ENCODE measurements at places on chromosomes 11 and 22. TPM values are rescaled to one million over a fixed set of nuclear protein-coding genes. Genes with fewer than 3 reads are reported as not detected.

The SH3BP1 gene
- 2.9 TPM for total RNA-seq

GRCh38 chr22:39999144-39999757, 4.5 kb downstream of the FAM83F start:
- H3K27ac ChIP-seq = no peak overlapping the region
- H3K36me3 ChIP-seq = no peaks in the 10 kb centered on the region

The OR5B2 gene
- total RNA-seq = not detected

DNA sequence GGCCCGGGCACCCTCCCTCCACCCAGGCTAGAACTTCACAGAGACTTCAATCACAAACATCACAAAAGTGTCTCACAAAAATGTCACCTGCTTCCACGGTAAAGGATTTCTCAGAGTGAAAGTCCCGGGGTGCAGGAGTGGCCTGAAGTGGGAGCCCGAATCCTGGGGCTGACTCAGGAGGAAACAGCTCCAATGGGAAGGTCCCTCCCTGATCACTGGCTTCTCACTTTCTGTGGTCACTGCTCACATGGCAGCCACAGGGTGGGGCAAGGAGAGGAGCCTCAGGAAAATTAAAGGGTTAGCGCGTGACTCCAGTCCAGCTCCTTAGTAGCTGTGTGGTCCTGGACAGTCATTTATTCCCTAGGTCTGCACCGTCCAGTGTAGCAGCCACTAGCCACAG, 564.5 kb upstream of the B3GAT1 start:
- no peak overlapping the region for H3K27ac ChIP-seq
- H3K27me3 ChIP-seq = peaks cover 55% of the 10 kb centered on the region
- ATAC-seq = no peak

The KIAA1671 gene
- total RNA-seq = 33.0 TPM

- ATAC-seq = no peak
- H3K27me3 ChIP-seq = no peaks in the 10 kb centered on the region
- H3K27ac ChIP-seq = no peak overlapping the region
- no peak overlapping the region for H3K4me3 ChIP-seq
- no peaks in the 10 kb centered on the region for H3K36me3 ChIP-seq
- no peaks in the 10 kb centered on the region for H3K4me1 ChIP-seq
Measured at GRCh38 chr11:5575152-5575551, 5.5 kb upstream of the OR52B6 start.

DNA sequence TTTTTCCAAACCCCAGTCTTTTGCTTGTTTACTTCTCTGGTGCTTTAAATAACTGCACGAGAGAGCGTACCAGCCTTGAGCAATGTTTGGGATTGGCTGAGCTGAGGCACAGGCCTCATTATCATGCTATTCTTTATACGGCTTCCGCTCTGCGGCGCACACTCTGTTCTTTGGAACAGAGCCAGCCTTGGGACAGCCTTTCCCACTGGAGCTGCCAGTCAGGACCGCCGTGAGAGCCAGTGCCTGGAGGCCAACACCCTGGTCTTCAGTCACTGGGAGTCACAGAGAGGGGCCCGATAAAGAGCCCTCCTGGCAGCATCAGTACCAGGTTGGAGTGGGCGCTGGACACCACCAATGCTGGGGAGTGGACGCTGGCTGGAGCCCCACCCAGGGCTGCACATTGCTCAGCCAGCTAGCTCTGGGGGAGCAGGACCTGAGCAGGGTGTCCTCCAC, 125.6 kb downstream of the BCR start:
- peak overlapping the region; percentile 86 for H3K27ac ChIP-seq
- H3K4me3 ChIP-seq = no peak overlapping the region
- H3K4me1 ChIP-seq = no peaks in the 10 kb centered on the region
- peaks cover 28% of the 10 kb centered on the region for H3K36me3 ChIP-seq
- peak; percentile 89 for ATAC-seq

GRCh38 chr11:15641271-15642045, 526.7 kb downstream of the INSC start:
- no peak overlapping the region for H3K27ac ChIP-seq
- ATAC-seq = no peak
- no peaks in the 10 kb centered on the region for H3K27me3 ChIP-seq
- no peaks in the 10 kb centered on the region for H3K36me3 ChIP-seq
- no peaks in the 10 kb centered on the region for H3K4me1 ChIP-seq

GRCh38 chr11:35101223-35101622, 37.7 kb upstream of the CD44 start:
- no peaks in the 10 kb centered on the region for H3K36me3 ChIP-seq
- no peak overlapping the region for H3K4me3 ChIP-seq
- no peak for ATAC-seq
- peaks cover 18% of the 10 kb centered on the region for H3K4me1 ChIP-seq
- H3K27me3 ChIP-seq = no peaks in the 10 kb centered on the region
- H3K27ac ChIP-seq = no peak overlapping the region

DNA sequence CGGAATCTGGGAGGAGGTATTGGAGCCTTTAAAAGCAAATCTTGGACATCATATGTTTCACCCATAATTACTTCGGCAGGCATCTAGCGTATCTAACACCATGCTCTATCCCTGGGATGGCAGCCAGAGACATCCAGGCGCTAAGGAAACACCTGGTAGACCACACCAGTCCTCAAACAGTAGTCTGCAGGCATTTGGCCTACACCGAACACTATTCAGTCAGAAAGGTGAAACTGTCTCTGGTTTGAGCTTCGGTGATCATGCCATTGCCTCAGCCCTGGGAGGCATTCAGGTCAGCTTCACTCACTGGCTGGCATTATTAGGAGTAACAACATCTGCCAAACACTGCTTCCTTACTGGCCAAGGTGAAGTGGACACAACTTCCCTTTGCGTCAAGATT, 11.7 kb downstream of the SIRT3 start:
- ATAC-seq = no peak
- peak overlapping the region; percentile 90 for H3K27ac ChIP-seq
- H3K4me1 ChIP-seq = no peaks in the 10 kb centered on the region
- H3K36me3 ChIP-seq = peaks cover 33% of the 10 kb centered on the region

DNA sequence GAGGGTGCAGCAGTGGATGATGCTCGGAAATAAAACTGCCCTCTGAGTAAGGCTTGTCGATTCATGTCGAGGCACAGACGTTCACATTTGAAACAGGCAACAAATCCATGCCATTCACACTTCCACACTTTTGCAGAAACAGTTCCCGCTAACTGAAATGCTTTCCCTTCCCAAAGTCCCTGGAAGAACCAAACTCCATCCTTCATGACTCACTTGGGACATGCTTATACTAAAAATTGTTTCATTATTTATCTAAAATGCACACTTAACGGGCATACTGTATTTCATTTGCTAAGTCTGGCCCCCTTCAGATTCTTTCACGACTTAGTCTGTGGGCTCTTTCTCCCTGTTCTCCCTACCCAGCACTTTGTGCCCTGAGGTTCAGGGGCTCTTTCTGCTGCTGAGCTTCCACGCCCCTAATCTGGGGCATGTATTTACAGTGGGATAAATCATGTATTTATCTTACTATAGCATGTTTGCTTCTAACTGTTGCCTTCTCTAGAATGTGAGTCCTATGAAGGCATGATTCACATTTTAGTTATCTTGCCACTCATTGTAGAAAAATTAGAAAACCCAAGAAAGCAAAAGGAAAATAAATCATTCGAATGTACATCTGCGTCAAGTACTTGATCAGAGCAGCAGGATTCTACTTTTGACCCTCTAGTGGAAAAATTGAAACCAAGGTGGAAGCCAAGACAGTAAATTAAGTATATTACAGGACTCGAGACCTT, 12.5 kb downstream of the SCGB1A1 start:
- no peak for ATAC-seq
- no peak overlapping the region for H3K4me3 ChIP-seq
- H3K36me3 ChIP-seq = no peaks in the 10 kb centered on the region
- H3K27ac ChIP-seq = peak overlapping the region; percentile 71
- no peaks in the 10 kb centered on the region for H3K27me3 ChIP-seq

- no peak overlapping the region for H3K27ac ChIP-seq
- H3K4me3 ChIP-seq = no peak overlapping the region
- H3K36me3 ChIP-seq = no peaks in the 10 kb centered on the region
- no peaks in the 10 kb centered on the region for H3K27me3 ChIP-seq
- H3K4me1 ChIP-seq = no peaks in the 10 kb centered on the region
Measured at GRCh38 chr11:88494848-88495247, 157.3 kb upstream of the CTSC start.

DNA sequence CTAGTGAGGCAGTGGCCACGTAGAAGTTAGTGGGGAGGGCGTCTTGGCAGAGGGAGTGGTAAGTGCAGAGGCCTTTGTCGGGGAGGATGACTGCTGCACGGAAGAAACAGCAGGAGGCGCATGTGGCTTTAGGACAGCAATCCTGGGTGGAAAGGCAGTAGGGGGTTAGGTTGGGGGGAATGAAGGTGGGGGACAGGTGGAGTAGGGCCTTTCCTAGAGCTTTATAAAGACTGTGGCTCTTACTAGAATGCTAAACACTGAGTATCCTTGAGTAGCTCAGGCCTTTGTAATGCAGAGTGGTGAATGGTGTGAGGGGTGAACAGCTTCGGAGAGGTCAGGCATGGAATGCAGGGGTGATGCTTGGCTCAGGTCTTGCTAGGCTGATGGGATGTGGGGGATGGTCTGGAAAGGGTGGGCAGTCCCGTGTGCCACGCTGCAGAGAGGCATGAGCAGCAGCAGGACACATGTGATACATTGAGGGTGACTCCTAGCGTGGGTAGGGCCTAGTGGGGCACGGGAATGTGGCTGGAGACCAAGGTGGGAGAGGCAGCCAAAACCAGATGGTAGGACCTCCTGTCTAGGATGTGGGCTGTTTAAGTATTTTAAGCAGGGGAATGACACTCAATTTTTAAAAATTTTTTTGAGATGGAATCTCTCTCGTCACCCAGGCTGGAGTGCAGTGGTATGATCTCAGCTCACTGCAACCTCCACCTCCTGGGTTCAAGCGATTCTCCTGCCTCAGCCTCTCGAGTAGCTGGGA, 19.2 kb downstream of the AP2A2 start:
- H3K27ac ChIP-seq = no peak overlapping the region
- no peaks in the 10 kb centered on the region for H3K4me1 ChIP-seq
- no peaks in the 10 kb centered on the region for H3K27me3 ChIP-seq
- H3K4me3 ChIP-seq = no peak overlapping the region

The SGSM1 gene
- 2.3 TPM for total RNA-seq

The UPK3A gene
- not detected for total RNA-seq

The HOATZ gene
- total RNA-seq = not detected

DNA sequence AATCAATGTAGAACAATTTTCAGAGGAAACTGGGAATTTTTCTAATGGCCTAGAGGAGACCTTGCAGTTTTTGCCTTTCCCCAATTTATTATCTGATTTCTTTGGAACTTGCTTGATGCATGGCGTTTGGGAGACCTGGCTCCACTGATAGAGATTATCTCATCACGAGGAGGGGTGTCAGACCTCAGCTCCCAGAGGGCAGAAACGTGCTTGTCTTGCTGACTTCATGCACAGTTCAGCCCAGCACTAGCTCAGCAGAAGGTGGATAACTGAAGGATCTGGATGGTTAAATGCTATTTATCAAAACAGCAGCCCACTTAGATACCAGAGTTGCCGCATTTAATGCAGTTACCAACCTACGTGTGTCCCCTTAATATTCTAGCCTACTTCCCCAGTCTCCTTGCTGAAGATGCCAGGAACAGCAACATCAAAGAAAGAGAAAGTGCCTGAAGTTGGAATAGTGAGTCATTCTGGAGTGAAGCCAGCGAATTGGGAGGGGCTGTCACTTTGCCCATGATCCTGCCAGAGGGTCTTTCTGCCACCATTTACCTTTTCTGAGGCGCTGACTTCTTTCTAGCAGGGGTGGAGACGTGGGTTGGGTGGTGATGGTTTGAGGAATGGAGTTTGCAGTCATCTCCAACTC, 133.5 kb upstream of the CADM1 start:
- no peak overlapping the region for H3K27ac ChIP-seq
- no peak overlapping the region for H3K4me3 ChIP-seq
- H3K36me3 ChIP-seq = no peaks in the 10 kb centered on the region
- no peak for ATAC-seq
- no peaks in the 10 kb centered on the region for H3K27me3 ChIP-seq

The CSTF3 gene
- total RNA-seq = 13.1 TPM

GRCh38 chr22:30649430-30650007, 13.9 kb downstream of the SLC35E4 start:
- no peaks in the 10 kb centered on the region for H3K36me3 ChIP-seq
- no peaks in the 10 kb centered on the region for H3K27me3 ChIP-seq
- H3K27ac ChIP-seq = no peak overlapping the region
- ATAC-seq = peak; percentile 82
- no peak overlapping the region for H3K4me3 ChIP-seq

DNA sequence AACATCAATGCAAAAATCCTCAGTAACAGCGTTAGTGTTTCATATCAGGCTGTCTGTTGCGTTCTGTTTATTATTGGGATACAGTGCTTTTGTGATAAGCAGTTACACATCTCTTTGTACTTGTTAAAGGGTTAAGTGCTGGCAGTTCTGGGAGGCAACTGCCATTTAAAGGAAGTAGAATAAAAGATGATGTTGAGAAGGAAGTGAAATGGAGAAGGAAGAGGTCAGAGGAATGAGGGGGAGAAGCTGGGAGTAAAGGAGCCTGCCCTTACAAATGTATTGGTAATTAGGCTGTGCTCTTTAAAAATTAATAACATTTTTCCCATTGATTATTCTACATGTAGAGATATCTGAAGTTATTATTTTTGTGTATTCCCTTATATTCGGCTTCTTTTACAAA, 674.7 kb downstream of the NTM start:
- no peak for ATAC-seq
- peaks cover 8% of the 10 kb centered on the region for H3K4me1 ChIP-seq
- no peaks in the 10 kb centered on the region for H3K36me3 ChIP-seq
- no peak overlapping the region for H3K27ac ChIP-seq
- no peak overlapping the region for H3K4me3 ChIP-seq

The SCGB1A1 gene
- total RNA-seq = not detected
